ENCODE measurements at places on chromosomes 2 and 18. TPM values are rescaled to one million over a fixed set of nuclear protein-coding genes. Genes with fewer than 3 reads are reported as not detected.

GRCh38 chr2:176188774-176189680, 559 bp downstream of the HOXD1 start:
- H3K27me3 ChIP-seq: peaks cover 49% of the 10 kb centered on the region
- H3K4me3 ChIP-seq: peak overlapping the region; percentile 51
- H3K4me1 ChIP-seq: peaks cover 25% of the 10 kb centered on the region
- DNase-seq: no peak

DOK6 gene
- 26.5 TPM for total RNA-seq

DNA sequence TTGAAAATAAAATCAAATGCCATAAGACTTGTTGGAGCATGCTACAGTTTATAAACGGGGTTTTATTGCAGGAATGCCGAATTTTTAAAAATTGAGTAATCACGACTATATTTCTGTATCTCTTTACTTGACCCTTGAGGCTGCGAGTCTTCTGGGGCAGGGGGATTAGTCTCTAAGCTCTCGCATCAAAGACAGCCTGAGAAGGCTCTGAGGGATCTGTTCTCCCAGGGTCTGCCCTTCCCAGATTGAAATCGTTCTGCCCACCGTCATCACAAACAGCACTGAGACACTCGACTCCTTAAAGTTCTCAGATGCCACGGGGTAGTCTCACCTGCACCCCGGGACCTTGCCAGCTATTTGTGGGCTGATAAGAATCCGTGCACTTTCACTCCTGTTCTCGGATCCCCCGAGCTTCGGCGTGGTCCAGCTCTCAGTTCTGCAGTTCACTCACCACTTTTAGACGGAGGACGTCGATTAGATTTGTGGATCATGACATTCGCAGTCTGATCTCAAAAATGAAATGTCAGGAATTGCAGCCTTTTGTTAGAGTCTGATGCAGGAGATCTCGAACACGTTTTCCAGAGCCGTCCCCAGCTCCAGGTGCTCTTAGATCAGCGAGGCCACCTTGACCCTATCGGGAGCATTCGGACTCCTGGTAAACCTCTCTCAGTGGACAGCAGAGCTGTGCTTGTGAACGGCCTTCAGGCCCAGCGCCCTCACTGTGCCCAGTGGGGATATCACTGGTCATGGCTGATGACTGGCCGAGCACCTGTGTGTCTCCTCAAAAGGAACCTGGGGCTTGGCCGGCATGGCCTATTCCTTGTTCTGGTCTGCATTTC, 43.0 kb downstream of the TWIST2 start:
- H3K27ac ChIP-seq: no peak overlapping the region
- no peak for DNase-seq
- no peak overlapping the region for H3K4me3 ChIP-seq
- H3K36me3 ChIP-seq: no peaks in the 10 kb centered on the region
- H3K4me1 ChIP-seq: peaks cover 31% of the 10 kb centered on the region

DNA sequence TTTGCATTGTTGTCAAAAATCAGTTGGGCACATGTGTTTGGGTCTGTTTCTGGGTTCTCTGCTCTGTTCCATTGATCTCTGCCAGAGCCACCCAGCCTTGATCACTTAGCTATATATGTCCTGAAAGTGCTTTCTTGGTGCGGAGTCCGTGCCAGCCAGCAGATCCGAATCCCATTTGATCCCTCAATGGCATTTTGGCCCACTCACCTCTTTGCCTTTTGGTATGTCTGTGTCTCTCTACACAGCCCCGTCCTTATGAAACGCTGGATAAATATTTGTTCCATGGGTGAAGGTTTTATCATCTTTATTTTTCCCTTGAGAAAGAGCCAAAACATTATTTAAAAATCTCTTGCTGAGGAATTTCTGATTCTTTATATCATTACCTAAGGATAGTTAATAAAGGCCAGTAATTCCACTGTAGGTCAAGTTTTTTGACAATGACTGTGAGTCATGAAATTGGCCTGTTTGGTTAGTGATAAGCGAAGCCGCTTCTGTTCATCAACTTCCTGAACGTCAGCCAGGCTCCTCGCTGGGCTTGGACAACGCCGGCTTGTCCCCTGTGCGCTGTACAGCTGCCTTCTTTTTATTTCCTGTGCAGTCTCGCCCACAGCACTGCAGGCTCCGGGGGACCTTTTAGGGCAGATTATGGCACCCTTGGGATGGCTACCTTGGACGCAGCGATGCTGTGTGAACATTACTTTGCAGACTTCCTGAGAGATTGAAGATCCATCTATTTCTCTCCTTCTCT, 24.9 kb downstream of the MTCL1 start:
- H3K27me3 ChIP-seq: no peaks in the 10 kb centered on the region
- peaks cover 10% of the 10 kb centered on the region for H3K4me1 ChIP-seq
- no peak overlapping the region for H3K4me3 ChIP-seq
- H3K27ac ChIP-seq: no peak overlapping the region
- DNase-seq: no peak

SKA1 gene
- total RNA-seq: 3.8 TPM

- H3K27ac ChIP-seq: no peak overlapping the region
- H3K4me1 ChIP-seq: no peaks in the 10 kb centered on the region
- DNase-seq: no peak
Measured at GRCh38 chr2:24179683-24180082, 4.8 kb downstream of the FAM228A start.

DNA sequence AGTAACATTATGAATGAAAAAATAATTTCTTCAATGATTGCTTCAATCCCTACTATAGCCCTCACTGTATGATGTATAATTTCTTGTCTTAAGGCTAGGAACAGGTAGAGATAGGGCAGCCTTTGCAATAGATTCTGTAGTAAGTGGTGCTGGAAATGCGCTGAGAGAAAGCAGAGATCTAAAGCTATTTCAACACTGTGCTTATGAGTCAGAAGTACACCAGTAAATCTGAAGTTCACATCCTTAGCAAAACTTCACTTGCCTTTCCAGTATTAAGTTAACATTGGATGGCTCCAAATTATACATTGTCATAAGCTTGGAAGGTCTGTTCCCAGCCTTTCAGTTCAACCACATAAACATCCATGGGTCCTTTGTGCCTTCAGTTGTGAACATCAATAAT, 178.2 kb upstream of the EPHA4 start:
- no peak overlapping the region for H3K27ac ChIP-seq
- no peak for DNase-seq
- H3K36me3 ChIP-seq: no peaks in the 10 kb centered on the region
- H3K4me3 ChIP-seq: no peak overlapping the region

CPO gene
- total RNA-seq: 0.40 TPM

DNA sequence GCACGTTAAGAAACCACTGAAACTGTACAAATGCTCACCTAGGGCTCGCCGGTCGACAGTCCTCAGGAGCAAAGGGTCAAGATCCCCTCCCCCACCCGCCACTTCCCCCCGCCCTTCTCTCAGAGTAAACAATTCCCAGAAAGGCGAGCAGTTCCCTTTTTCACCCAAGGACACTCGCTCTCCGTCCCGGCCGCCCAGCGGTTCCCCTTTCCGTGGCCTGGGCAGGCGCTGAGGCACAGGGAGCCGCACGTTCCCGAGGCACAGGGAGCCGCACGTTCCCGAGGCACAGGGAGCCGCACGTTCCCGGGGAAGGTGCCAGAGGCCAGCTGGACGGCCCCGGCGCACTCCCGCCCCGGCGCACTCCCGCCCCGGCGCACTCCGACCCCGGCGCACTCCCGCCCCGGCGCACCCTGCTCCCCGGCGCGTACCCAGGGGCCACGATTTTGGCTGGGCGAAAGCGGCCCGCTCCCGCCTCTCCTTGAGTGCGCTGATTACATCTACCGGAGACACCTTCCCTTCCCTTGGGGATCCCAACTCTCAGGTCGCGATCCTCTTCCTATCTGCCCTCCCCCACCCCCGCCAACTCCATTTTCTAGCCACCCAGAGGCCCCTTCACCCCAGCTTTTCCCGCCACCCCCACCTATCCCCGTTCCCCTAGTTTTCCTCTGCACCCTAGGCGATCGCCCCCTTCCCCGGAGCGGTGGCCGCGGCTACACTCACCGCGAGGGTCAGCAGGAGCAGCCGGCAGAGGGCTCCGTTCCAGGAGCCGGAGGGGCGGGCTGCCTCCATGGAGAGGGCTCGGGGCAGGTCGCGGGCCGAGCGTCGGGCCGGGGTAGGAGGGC, 817 bp downstream of the DSC2 start:
- H3K4me1 ChIP-seq: peaks cover 11% of the 10 kb centered on the region
- H3K27me3 ChIP-seq: peaks cover 14% of the 10 kb centered on the region
- H3K27ac ChIP-seq: no peak overlapping the region
- no peaks in the 10 kb centered on the region for H3K36me3 ChIP-seq
- no peak for DNase-seq
